DND-41 (cell line): ENCODE measurements at places on chromosomes 2 and 18.

DNA sequence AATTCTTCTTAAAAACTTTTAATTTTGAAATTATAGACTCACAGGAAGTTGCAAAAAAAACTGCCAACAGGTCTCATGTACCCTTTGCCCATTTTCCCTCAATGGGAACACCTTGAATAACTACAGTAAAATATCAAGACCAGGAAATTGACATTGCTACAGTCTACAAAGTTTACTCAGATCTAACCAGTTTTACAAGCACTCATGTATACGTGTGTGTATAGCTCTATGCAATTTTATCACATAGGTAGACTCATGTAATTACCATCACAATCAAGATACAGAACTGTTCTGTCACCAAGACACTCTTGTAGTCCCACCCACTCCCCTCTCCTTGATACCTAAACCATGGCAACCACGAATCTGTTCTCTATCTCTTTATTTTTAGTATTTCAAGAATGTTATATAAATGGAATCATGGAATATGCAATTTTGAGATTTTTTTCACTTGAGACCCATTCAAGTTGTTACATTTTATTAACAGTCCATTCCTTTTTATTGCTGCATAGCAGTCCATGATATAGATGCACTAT, 6.6 kb downstream of the HYCC2 start:
- H3K27ac ChIP-seq = no peak overlapping the region
- H3K27me3 ChIP-seq = no peaks in the 10 kb centered on the region
- no peak for DNase-seq
- 0 out of 2 replicates have a peak, but pooled peaks cover 3% of the 10 kb centered on the region for H3K36me3 ChIP-seq
- H3K4me3 ChIP-seq = no peak overlapping the region

- no peak overlapping the region for H3K27ac ChIP-seq
- H3K27me3 ChIP-seq = no peaks in the 10 kb centered on the region
These were observed 118.1 kb upstream of the EPAS1 start for GRCh38 chr2:46179037-46179621.

DNA sequence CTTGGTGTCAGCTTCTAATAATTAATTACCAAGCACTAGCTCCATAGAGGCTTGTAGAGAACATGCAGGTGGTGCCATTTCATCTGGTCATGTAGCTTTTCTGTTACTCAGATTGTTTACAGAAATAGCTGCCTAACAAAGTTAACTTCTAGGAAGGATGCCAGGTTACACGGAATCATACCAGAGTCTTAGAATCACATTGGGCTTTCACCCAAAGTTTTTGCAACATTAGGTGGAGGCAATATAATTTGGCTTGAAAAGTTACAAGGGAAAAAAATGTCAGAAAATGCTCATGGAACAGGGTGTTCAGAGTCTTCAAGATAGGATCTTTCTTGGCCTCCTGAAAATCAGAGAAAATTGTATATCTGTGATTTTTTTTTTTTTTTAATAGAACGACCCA, 135.6 kb downstream of the ARHGAP15 start:
- peaks cover 36% of the 10 kb centered on the region for H3K4me1 ChIP-seq
- H3K27ac ChIP-seq = no peak overlapping the region
- H3K27me3 ChIP-seq = no peaks in the 10 kb centered on the region
- peaks cover 49% of the 10 kb centered on the region for H3K36me3 ChIP-seq

DNA sequence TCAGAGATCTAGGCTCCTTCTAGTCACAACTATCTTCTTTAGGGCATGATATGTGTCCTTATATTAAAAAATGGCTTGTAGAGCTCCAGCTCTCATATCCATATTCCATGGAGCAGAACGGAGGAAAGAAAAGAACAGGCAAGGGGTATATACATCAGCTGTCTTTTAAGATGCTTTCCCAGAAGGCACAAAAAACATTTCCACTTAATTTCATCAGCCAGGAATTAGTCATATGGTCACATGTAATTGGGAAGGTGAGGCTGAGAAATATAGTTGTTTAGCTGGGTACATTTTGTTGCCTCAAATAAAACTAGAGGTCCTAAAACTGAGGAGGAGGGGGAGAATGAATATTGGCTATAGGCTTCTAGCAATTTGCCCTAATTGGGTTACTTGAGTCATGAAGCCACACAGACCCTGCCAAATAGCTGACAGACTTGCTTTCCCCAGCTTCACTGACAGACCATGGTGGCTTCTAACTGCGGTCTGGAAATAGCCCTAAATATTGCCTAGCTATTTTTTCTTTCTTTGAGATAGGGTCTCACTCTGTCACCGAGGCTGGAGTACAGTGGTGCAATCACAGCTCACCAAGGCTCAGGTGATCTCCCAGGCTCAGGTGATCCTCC, 20.0 kb downstream of the MAIP1 start:
- H3K4me3 ChIP-seq = no peak overlapping the region
- DNase-seq = no peak
- H3K27ac ChIP-seq = no peak overlapping the region
- no peaks in the 10 kb centered on the region for H3K4me1 ChIP-seq

GRCh38 chr2:201507725-201508124, 56.2 kb downstream of the STRADB start:
- H3K4me1 ChIP-seq = no peaks in the 10 kb centered on the region
- no peaks in the 10 kb centered on the region for H3K36me3 ChIP-seq
- no peak overlapping the region for H3K4me3 ChIP-seq
- no peak overlapping the region for H3K27ac ChIP-seq
- H3K27me3 ChIP-seq = no peaks in the 10 kb centered on the region

DNA sequence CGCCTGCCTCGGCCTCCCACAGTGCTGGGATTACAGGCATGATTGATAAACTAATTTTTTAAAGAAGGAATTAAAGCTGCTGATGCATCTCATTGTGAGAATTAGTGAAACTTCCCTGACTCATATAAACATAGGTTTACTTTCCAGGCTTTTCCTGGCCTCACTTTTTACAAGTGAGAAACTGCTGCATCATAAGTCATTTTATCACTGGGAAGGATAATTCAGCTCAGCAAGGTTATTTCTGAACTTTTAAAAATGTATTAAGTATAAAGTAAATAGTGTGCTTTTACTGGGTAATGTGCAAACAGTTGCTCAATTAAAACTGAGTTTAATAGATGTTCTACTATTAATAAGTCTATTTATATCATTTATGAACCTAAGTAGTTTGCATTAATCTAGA, 1130.3 kb upstream of the CDH2 start:
- no peaks in the 10 kb centered on the region for H3K4me1 ChIP-seq
- H3K36me3 ChIP-seq = no peaks in the 10 kb centered on the region
- H3K4me3 ChIP-seq = no peak overlapping the region
- no peak for DNase-seq

GRCh38 chr18:5980721-5981120, 85.4 kb upstream of the TMEM200C start:
- DNase-seq = no peak
- H3K27ac ChIP-seq = no peak overlapping the region
- no peak overlapping the region for H3K4me3 ChIP-seq

GRCh38 chr2:159564081-159564480, 52.3 kb downstream of the BAZ2B start:
- no peaks in the 10 kb centered on the region for H3K4me1 ChIP-seq
- no peak overlapping the region for H3K27ac ChIP-seq
- no peak overlapping the region for H3K4me3 ChIP-seq
- no peaks in the 10 kb centered on the region for H3K36me3 ChIP-seq

DNA sequence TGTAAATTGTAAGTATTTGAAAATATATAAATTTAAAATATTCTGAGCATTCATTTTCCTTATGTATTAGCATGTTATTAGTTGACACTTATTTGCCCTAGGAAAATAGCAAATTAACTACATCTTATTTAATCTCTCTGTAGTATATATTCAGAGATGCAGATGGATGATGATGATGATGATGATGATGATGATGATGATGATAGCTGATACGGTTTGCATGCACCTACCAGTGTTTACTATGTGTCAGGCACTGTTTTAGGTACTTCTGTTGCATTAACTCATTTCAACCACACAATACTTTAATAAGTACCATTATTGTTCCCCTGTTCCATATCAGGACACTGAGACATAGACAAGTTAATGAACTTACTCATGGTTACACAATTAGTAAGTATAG, 191.4 kb upstream of the BOD1L2 start:
- H3K4me3 ChIP-seq = no peak overlapping the region
- H3K27ac ChIP-seq = no peak overlapping the region
- no peaks in the 10 kb centered on the region for H3K4me1 ChIP-seq
- H3K27me3 ChIP-seq = no peaks in the 10 kb centered on the region
- H3K36me3 ChIP-seq = 0 out of 2 replicates have a peak, but pooled peaks cover 4% of the 10 kb centered on the region

GRCh38 chr2:145015561-145015960, 495.6 kb upstream of the ZEB2 start:
- DNase-seq = no peak
- no peaks in the 10 kb centered on the region for H3K27me3 ChIP-seq
- H3K4me3 ChIP-seq = no peak overlapping the region

- no peak overlapping the region for H3K27ac ChIP-seq
- H3K27me3 ChIP-seq = no peaks in the 10 kb centered on the region
- H3K4me3 ChIP-seq = no peak overlapping the region
- H3K36me3 ChIP-seq = peaks cover 97% of the 10 kb centered on the region
- DNase-seq = no peak
- H3K4me1 ChIP-seq = no peaks in the 10 kb centered on the region
These were observed 13.9 kb downstream of the ZAP70 start for GRCh38 chr2:97727296-97727695.

GRCh38 chr2:127059559-127059958, 47.4 kb downstream of the BIN1 start:
- no peaks in the 10 kb centered on the region for H3K27me3 ChIP-seq
- DNase-seq = no peak
- H3K36me3 ChIP-seq = no peaks in the 10 kb centered on the region
- H3K4me1 ChIP-seq = no peaks in the 10 kb centered on the region
- no peak overlapping the region for H3K4me3 ChIP-seq

GRCh38 chr18:34626404-34627136, 83.5 kb upstream of the DTNA start:
- H3K36me3 ChIP-seq = no peaks in the 10 kb centered on the region
- H3K4me3 ChIP-seq = no peak overlapping the region
- H3K4me1 ChIP-seq = no peaks in the 10 kb centered on the region
- no peaks in the 10 kb centered on the region for H3K27me3 ChIP-seq
- DNase-seq = no peak
- H3K27ac ChIP-seq = no peak overlapping the region

- H3K4me1 ChIP-seq = peaks cover 3% of the 10 kb centered on the region; the same call in 1 of the 2 replicates
- no peak overlapping the region; the same call in 1 of the 2 replicates for H3K4me3 ChIP-seq
- H3K36me3 ChIP-seq = no peaks in the 10 kb centered on the region
- peak; percentile 7 for DNase-seq
- H3K27me3 ChIP-seq = no peaks in the 10 kb centered on the region
These were observed 42.9 kb downstream of the MMADHC start for GRCh38 chr2:149544692-149545091.

DNA sequence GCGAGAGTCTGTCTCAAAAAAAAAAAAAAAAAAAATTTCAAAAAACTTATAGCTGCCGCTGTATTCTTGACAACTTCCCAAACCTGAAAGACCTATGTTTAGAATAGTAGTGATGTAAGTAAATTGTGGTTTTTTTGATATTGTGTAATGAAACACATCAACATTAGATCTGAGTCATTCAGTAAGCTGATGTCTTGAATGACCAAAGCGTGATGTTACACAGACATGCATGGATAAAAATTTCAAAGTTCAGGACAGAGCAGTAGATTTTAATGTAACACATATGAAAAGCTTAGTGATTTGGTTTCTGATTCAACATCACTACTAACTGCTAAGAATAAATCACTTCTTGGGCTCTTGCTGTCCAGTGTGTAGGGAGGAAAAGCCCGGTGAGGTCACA, 69.3 kb upstream of the MEX3C start:
- no peak overlapping the region for H3K4me3 ChIP-seq
- no peaks in the 10 kb centered on the region for H3K27me3 ChIP-seq
- no peaks in the 10 kb centered on the region for H3K4me1 ChIP-seq
- H3K27ac ChIP-seq = no peak overlapping the region

- DNase-seq = no peak
- H3K27me3 ChIP-seq = no peaks in the 10 kb centered on the region
- H3K36me3 ChIP-seq = no peaks in the 10 kb centered on the region
- H3K4me3 ChIP-seq = no peak overlapping the region
- H3K27ac ChIP-seq = no peak overlapping the region
- H3K4me1 ChIP-seq = no peaks in the 10 kb centered on the region
These were observed 31.7 kb downstream of the L3MBTL4 start for GRCh38 chr18:6382963-6383362.

- no peaks in the 10 kb centered on the region for H3K4me1 ChIP-seq
- DNase-seq = no peak
- H3K36me3 ChIP-seq = no peaks in the 10 kb centered on the region
- peaks cover 8% of the 10 kb centered on the region for H3K27me3 ChIP-seq
These were observed 236.1 kb downstream of the SH3RF3 start for GRCh38 chr2:109365131-109365530.

DNA sequence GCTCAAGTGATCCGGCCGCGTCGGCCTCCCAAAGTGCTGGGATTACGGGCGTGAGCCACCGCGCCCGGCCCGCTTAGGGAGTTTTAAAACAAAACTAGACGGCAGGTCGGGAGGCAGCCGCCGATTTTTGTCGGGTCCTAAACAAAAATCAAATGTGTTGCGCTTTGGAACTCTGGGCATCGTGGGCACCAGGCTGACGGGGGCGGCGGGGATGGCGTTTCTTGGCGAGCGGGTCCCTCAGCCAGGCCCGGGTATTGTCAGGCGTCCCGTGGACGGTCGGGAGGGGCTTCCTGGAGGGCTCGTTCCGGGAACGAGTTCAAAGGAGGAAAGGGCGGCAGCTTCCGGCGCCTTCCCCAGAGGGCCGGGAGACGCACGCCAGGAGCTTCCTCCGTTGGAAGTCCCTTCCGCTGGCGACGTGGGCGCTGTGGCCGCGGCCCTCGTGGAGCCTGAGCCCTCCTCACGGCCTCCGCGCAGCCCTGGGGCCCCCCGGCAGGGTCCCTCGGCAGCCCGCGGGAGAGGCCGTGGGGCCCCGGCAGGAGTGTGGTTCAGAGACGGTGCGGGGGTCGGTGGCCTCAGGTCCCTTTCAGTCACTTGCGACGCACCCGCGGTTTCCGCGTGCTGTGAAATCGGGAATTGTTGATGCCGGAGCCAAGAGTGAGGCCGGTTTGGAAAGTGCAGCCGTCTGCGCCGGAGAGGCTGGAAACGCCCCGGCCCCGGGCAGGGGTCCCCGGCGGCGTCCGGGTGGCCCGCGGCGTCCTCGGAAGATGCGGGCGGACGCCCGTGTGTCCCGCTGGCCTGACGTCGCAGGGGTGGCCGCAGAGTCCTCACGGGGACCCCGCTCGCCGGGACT, 59.3 kb downstream of the EMILIN2 start:
- peak overlapping the region; percentile 74 for H3K27ac ChIP-seq
- peak overlapping the region; percentile 82 for H3K4me3 ChIP-seq
- peaks cover 31% of the 10 kb centered on the region for H3K36me3 ChIP-seq

- H3K4me3 ChIP-seq = no peak overlapping the region
- no peaks in the 10 kb centered on the region for H3K27me3 ChIP-seq
- no peak for DNase-seq
- no peaks in the 10 kb centered on the region for H3K36me3 ChIP-seq
- no peaks in the 10 kb centered on the region for H3K4me1 ChIP-seq
These were observed 10.0 kb upstream of the AP1S3 start for GRCh38 chr2:223847410-223847809.

- H3K27me3 ChIP-seq = no peaks in the 10 kb centered on the region
- no peak overlapping the region for H3K4me3 ChIP-seq
- peaks cover 42% of the 10 kb centered on the region for H3K4me1 ChIP-seq
- H3K36me3 ChIP-seq = peaks cover 83% of the 10 kb centered on the region
- H3K27ac ChIP-seq = peak overlapping the region; percentile 79
These were observed 19.4 kb downstream of the RRM2 start for GRCh38 chr2:10141736-10142639.

- DNase-seq = no peak
- no peak overlapping the region for H3K27ac ChIP-seq
- H3K27me3 ChIP-seq = peaks cover 6% of the 10 kb centered on the region
- H3K4me1 ChIP-seq = no peaks in the 10 kb centered on the region
- no peaks in the 10 kb centered on the region for H3K36me3 ChIP-seq
These were observed 211.9 kb downstream of the ALPK2 start for GRCh38 chr18:58416704-58417683.
